ENCODE measurements at places on chromosomes 11 and 22.

- peak; percentile 5 for DNase-seq
Observed at GRCh38 chr11:131614631-131615030, 244.2 kb downstream of the NTM start.

DNA sequence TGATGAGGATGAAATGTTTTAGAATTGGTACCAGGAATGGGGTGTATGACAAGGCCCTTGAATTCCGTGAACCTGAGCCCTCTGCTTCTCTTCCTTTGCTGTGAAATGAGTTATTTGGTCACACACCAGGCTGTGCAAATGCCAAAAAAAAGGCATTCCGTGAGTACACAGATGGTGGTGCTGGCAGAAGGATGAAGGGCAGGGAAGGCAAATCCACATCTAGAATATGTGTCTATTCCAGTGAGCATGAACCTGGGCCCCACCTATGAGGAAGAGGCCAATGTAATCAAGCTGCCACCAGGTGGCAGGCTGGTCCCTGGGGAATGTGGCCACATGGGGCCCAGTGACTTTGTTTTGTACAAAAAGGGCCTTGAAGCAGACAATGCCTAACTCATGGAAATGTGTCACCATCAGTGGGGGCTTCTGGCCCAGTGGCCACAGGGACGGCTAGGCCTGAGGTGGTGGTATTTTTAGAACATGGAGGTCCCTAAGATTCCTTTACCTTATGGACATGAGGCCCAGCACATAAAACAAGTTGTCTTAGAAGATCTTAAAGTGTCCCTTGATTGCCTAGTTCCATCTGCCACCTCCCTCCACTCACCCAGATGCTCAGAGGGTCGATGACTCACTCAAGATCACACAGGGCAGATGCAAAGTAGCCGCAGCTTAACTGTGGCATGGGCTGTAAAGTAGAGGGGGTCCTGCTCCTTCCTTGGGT, 3.9 kb upstream of the RNF215 start:
- no peak for DNase-seq

- no peak for DNase-seq
Observed at GRCh38 chr11:62456630-62457029, 37.8 kb downstream of the SCGB1A1 start.

DNA sequence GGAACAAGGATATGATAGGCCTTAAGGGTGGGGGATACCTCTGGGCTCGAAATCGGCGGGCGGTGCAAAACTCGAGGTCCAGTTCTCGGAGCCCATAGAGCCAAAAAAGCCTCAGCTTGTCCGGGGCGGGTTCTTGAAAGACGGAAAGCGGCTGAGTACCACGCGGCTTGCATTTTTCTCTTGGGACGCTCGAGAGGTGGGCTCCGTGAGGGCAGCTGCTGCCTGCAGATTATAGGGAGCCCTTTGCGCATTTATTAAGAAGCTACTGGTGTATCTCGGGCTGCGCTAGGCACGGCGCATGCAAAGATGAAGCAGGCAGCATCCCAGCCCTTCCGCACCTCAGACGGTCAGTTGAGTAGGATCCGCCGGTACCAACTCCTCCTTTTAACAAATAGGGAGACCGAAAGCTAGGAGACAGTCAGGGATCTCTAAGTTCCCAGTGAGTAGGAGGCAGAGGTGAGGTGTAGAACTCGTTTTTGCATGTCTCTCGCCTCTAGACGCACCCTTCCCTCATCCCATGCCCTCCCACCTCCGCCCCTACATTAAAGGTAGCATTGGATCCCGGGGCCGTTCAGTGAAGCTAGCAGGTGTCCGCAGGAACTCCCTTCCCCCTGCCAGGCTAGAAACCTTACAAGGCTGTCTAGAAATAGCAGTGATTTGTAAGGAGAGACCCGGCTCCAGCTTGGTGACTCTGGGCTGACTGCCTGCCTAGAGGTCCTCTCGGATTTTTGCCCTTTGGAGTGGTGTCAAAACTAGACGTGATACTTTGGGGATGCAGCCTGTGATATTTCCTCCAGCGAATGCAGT, 768 bp downstream of the LDHA start:
- DNase-seq: peak; percentile 20

GRCh38 chr11:37110385-37110784, 512.3 kb upstream of the RAG2 start:
- no peak for DNase-seq

- DNase-seq: no peak
Observed at GRCh38 chr11:38971141-38971540, 2373.1 kb upstream of the RAG2 start.

DNA sequence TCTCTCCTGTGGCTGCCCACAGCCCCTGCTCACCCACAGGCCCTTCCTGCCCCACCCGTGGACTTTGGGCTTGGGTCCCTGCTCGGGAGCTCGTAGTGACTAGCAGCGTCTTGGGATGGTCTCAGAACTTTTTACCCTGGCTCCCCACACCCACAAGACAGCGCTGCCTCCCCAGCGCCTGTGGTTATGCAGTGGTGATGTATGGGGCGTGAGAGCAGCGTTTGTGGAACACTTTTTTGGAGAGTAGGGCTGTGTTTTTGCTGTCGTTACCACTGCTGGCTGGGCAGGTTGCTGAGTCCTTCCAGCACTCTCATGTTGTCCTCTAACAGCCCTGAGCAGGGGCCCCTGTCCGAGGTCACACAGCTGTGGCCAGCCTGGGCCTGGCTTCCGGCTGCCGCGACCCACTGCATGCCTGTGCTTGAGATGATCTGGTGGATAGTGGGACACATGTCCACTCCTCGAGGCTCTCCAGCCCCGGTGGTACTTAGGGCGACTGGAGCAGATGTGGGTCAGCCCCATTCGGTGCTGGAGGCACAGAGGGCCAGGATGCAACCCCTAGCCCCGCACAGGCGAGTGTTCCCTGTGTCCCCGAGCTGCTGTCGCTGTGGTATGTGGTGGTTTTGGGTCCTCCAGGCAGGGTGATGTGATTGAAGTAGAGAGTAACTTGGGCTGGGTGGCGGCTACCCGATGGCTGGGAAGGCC, 7.1 kb upstream of the GRAMD4 start:
- DNase-seq: no peak

DNA sequence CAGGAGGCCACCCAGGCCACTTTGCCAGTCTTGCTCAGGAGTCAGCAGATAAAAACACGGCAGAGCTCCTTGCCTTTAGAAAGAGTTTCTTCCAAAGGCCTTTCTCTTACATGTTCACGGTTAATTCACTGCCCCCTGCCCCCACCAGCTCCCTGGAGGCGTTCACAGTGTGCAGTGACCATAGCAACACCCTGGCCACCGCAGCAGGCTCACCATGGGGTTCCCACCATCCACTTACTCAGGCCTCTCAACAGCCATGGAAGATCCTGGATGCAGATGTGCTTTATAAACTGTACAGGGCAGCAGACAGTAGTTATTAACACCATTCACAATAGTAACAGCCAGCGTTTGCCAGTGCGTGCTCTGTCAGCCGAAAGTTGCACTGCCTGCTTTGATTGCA, 10.6 kb upstream of the MYO7A start:
- DNase-seq: no peak

- DNase-seq: peak; percentile 23
Observed at GRCh38 chr11:119584193-119585042, 144.6 kb downstream of the NECTIN1 start.

GRCh38 chr22:40519284-40519947, 117.1 kb downstream of the MRTFA start:
- DNase-seq: no peak

DNA sequence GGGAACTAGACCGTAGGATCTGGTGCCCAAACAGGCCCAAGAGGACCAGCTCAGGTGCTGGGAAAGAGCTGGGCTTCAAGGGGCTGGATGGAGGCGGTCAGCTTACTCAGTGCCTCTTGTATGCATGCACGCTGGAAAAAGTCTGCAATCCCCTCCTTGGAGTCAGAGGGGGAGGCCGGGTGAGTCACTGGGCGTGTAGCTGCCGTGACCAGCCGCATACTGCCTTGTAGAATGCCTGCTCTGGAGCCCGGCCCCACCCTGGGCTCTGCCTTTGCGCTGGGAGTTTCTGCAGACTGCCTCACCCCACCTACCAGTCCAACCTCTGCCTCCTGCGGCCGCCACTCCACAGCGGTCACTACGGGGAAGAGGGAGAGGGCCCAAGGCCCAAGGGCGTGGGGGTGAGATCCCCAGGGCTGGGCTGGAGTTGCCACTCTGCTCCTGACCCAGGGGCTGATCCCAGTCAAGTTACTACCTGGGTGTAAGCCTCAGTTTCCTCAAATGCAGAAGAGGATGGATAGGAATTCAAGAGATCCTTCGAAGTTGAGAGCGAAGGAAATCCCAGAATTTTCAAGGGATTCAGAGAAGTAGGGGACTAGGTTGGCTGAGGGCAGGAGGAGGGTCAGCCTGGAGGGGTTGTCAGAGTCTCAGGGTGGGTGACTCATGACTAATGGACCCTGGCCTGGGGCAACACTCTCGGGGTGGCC, 4.2 kb downstream of the MRGPRF start:
- peak; percentile 74 for DNase-seq

DNA sequence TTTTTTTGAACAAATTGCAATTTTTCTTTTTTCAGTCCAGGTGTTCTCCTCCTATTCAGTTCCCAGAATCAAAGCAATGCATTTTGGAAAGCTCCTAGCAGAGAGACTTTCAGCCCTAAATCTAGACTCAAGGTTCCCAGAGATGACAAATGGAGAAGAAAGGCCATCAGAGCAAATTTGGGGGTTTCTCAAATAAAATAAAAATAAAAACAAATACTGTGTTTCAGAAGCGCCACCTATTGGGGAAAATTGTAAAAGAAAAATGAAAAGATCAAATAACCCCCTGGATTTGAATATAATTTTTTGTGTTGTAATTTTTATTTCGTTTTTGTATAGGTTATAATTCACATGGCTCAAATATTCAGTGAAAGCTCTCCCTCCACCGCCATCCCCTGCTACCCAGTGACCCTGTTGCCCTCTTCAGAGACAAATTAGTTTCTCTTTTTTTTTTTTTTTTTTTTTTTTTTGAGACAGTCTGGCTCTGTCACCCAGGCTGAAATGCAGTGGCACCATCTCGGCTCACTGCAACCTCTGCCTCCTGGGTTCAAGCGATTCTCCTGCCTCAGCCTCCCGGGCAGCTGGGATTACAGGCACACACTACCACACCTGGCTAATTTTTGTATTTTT, 6.2 kb upstream of the UBE4A start:
- no peak for DNase-seq

DNA sequence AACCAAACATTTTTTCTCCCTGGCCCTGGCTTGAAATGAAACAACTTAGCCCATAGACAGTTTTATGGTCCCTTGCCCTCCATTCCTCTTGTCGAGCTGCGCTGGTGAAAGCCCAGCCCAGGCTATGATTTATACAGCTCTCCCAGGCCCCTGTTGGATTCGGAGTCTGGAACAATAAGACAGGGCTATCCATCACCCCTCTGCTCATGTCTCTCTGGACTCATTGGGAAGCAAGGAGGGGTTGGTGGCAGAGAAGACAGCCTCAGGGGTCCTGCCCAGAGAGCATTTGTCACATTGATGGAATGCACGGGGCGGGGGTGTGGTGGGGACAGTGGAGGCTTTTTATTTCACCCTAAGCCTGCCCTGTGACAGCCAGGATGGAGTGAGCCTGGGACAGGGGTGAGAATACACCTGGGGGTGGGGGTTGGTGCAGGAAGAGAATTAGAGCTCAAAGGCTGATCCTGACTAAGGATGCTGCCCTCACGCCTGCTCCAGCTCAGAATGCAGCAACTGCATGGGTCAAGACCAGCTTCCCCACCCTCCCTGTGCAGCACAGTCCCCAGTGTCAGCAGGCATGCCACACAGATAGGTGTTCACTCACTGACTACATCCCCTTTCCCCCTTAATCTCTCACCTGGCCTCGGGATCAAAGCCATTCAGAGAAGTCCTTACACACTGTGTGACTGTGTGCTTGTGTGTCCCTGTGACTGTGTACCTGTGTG, 10.0 kb upstream of the PKNOX2 start:
- DNase-seq: no peak

GRCh38 chr22:44192098-44192815, 11.5 kb downstream of the PARVG start:
- DNase-seq: no peak

- no peak for DNase-seq
Observed at GRCh38 chr11:118436639-118437207, 431 bp downstream of the KMT2A start.

DNA sequence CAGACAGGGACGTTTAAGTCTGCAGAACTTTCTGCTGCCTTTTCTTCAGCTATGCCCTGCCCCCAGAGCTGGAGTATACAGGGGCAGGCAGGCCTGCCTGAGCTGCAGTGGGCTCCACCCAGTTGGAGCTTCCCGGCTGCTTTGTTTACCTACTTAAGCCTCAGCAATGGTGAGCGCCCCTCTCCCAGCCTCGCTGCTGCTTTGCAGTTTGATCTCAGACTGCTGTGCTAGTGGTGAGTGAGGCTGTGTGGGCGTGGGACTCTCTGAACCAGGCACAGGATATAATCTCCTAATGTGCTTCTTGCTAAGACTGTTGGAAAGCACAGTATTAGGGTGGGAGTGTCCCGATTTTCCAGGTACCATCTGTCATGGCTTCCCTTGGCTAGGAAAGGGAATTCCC, 38.5 kb downstream of the NELL1 start:
- DNase-seq: no peak

GRCh38 chr22:38077595-38077994, 6.4 kb downstream of the SLC16A8 start:
- DNase-seq: no peak

- DNase-seq: no peak
Observed at GRCh38 chr22:32862936-32863661, 61.6 kb downstream of the TIMP3 start.

- no peak for DNase-seq
Observed at GRCh38 chr11:2310786-2311352, 9.1 kb downstream of the TSPAN32 start.

GRCh38 chr22:20105456-20106204, 10.3 kb upstream of the RANBP1 start:
- no peak for DNase-seq

DNA sequence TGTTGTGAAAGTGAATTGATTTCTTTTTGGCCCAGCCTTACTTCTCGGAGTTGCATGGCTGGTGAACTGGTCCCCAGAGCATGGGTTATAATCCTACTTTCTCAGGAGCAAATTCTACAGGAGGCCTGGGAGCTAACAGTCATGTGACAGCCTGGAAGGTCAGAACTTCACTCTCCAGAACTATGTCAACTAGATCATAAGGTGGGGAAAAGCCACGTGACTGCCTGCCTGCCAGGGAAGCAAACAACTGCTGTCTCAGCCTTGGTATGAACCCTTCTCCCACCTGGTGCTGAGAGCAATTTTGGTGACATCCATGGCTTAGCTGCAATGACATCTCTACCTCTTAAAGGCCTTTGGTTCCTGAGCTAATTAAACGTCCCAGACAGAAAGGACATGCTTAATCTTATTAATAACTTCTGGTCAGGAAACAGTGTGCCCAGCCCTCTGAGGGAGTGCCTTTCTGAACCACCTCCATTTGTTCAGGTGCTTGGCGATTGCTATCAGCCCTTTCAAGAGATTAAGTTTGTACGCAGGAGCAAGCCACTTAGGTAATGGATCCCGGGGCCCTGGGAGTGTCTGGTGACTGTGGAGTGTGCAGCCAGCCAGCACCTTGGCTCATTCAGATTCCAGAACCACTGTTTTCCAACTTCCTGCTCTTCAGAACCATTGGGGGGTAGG, 1.4 kb upstream of the CREB3L1 start:
- DNase-seq: no peak

DNA sequence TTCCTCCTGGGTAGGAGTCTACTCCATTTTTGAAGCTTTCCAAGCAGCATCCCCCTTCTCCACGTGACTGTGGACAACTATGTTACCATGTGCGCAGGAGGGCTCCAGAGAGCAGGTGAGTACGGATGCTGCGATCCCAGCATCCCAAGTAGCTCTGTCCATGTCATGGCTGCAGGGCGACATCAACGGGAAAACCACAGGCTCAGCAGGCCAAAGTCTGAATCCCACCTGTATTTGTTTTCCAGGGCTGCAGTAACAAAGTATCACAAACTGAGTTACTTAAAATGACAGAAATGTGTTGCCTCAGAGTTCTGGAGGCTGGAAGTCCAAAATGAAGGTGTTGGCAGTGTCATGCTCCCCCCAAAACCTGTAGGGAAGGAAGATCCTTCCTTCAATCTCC, 40.3 kb downstream of the MCHR1 start:
- no peak for DNase-seq
